ENCODE measurements at places on chromosomes 12 and 14. TPM values are rescaled to one million over a fixed set of nuclear protein-coding genes. Genes with fewer than 3 reads are reported as not detected.

The BCL2L2 gene
- total RNA-seq: 11.6 TPM

The DTX3 gene
- 32.9 TPM for total RNA-seq

The FAM181A gene
- total RNA-seq: not detected

The DHRS7 gene
- total RNA-seq: 91.0 TPM

The PLEKHG7 gene
- total RNA-seq: not detected

The OTOGL gene
- under 0.01 TPM for total RNA-seq

The RBP5 gene
- total RNA-seq: under 0.01 TPM

The EIF2S3B gene
- total RNA-seq: 10.2 TPM

The CDKN3 gene
- total RNA-seq: 5.7 TPM

The SLC17A8 gene
- not detected for total RNA-seq

The LALBA gene
- total RNA-seq: not detected

The CINP gene
- 24.5 TPM for total RNA-seq

The GUCY2C gene
- total RNA-seq: not detected

The TRHDE gene
- total RNA-seq: under 0.01 TPM

The P2RX7 gene
- 9.2 TPM for total RNA-seq

The KRT2 gene
- not detected for total RNA-seq

The FAM161B gene
- total RNA-seq: 2.7 TPM

The BMP4 gene
- total RNA-seq: 0.27 TPM

The MSI1 gene
- not detected for total RNA-seq

The PLEK2 gene
- not detected for total RNA-seq

All from hematopoietic multipotent progenitor cell (in vitro differentiated cells).